CD4-positive, alpha-beta T cell treated with Interleukin-17A for 4 hours (primary cell): ENCODE measurements at places on chromosomes 5 and 9.

GRCh38 chr9:88975966-88976889 lies 15.0 kb upstream of the S1PR3 start:
- no peak for DNase-seq

GRCh38 chr5:127003798-127004495 lies 26.4 kb downstream of the MARCHF3 start:
- DNase-seq, result no peak

GRCh38 chr9:37669232-37669631 lies 18.5 kb downstream of the FRMPD1 start:
- no peak for DNase-seq

GRCh38 chr9:94950579-94951323 lies 224.3 kb downstream of the AOPEP start:
- no peak for DNase-seq

- no peak for DNase-seq
Measured at GRCh38 chr9:83598487-83598886, 24.5 kb upstream of the IDNK start.

- DNase-seq, result no peak
Measured at GRCh38 chr9:126695701-126696400, 82.1 kb downstream of the LMX1B start.

- DNase-seq, result no peak
Measured at GRCh38 chr5:83059341-83059740, 17.9 kb downstream of the TMEM167A start.

DNA sequence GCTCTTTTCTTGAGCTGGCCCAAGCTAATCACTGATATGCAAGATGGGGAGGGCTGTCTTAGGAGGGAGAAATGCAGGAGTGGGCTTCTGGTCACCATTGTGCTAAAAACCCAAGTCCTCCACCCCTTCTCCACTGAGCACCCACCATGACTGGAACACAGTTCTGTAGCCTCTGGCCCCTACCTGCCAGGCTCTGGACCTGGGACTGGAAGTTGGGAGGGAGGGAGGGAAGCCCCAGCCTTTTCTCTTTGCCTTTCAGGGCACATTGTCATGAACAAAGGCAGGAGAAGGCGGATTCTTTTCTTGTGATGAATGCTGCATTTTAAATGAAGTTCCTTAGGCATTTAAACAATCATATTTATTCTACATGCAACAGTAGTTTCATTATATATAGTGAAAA lies 559.1 kb upstream of the TRPC7 start:
- DNase-seq, result no peak
